H7 (cell line): ENCODE measurements at places on chromosomes 2 and 18.

- DNase-seq, result peak; percentile 89
Observed at GRCh38 chr2:119476301-119477112, 44.9 kb downstream of the TMEM37 start.

DNA sequence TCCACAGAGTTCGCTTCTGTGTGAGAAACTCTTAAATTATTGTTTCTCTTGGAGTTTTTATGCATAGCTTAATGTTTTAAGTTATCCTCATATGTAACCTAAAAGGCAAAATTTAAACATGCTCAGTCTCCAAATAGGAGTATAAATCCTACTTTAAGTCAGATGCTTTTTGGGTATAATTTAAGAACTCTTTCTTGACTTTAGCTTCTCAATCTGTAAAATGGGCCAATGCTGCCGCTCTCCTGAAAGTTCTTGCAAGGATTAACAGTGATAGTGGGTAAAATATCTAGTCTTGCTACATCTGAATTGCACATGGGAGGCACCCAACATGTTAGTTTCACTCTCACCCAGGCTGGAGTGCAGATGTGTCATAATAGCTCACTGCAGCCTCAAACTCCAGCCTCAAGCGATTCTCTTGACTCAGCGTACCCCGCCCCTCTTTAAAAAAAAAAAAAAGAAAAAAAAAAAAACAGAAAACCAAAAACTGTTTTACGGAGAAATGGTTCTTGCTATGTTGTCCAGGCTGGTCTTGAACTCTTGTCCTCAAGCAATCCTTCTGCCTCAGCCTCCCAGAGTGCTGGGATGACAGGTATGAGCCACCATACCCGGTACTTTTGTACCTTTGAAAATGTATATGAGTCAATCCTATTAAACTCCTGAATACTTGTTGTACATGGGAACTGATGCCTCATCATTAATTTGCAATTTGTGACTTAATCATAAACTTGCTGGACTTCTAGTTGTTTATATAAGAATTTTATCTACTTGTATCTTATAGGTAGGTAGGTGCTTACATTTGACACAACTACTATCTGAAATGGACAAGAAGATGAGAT lies 1.8 kb downstream of the FBXO48 start:
- DNase-seq, result no peak

- no peak for DNase-seq
Observed at GRCh38 chr2:216372761-216373291, 543 bp upstream of the MARCHF4 start.

DNA sequence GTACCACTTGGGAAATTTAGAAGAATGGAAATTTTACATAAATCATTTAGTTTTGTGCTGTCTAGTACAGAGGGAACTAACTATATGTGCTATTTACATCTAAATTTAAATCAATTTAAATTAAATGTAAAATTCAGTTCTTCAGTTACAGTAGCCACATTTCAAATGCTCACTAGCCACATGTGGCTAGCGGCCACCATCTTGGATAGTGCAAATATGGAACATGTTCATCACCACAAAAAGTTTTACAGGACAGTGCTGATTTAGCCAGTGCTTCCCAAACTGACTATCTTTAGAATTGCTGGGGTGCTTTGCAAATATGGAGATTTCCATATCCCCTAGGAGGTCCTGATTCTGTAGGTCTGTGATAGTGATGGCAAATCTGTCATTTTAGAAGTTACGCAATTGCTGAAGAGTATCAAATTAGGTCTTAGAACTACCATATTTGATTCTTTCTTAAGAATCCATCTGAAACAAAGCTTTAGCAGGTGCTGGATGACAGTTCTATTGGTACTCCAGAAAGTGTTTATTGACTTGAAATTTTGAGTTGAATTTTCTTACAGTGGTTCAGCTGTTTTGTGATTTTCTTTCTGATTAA lies 12.8 kb downstream of the EHBP1 start:
- DNase-seq, result no peak

- DNase-seq, result no peak
Observed at GRCh38 chr2:222494104-222494739, 69.9 kb downstream of the SGPP2 start.

GRCh38 chr18:3148930-3149535 lies 70.7 kb downstream of the MYOM1 start:
- no peak for DNase-seq
